ENCODE measurements at places on chromosomes 5 and 9.

- DNase-seq = no peak
Measured at GRCh38 chr5:96141749-96142148, 180.1 kb upstream of the ELL2 start.

GRCh38 chr5:17204133-17204489 is 13.3 kb upstream of the BASP1 start:
- no peak for DNase-seq

GRCh38 chr5:14574891-14575508 is 6.6 kb upstream of the OTULINL start:
- no peak for DNase-seq

- DNase-seq = no peak
Measured at GRCh38 chr5:2207416-2208238, 324.9 kb upstream of the IRX4 start.

- DNase-seq = no peak
Measured at GRCh38 chr5:28296254-28297013, 1258.0 kb upstream of the CDH9 start.

DNA sequence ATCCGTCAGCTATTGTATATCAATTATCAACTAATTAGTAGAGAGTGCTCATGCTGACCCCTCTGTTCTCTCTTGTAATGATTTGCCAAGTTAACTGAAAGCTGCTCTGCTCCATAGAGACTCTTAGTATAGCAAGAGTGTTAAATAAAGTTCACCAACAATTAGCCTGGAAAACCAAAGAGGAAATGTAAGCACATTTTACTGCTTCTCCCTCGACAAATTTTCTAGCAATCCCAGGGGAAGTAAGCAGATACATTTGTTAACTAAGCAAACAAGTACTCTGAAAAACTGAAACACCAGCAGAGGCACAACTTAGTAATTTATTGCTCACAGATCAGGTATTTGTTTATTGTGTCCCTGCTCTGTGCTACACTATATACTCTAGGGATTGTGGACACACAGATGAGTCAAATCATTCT is 162.2 kb downstream of the GLIS3 start:
- no peak for DNase-seq

DNA sequence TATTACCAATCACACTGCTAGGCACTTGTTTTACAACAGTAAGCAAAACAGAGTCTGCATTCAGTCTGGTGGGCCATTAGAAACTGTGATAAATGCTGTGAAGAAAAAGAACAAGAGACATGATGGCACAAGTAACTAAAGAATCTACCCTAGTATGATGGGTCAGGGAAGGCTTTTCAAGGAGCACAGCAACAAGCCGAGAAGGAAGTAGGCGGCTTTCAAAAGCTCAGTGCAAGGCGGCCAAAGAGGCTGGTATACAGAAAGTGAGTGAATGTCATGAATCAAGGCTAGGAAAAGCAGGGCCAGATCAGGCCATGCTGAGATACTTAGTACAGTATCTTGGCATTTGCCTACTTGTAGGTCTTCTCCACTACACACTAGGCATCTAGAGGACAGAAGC is 76.4 kb downstream of the ECPAS start:
- DNase-seq = no peak

GRCh38 chr5:36944607-36945225 is 68.1 kb downstream of the NIPBL start:
- DNase-seq = no peak

DNA sequence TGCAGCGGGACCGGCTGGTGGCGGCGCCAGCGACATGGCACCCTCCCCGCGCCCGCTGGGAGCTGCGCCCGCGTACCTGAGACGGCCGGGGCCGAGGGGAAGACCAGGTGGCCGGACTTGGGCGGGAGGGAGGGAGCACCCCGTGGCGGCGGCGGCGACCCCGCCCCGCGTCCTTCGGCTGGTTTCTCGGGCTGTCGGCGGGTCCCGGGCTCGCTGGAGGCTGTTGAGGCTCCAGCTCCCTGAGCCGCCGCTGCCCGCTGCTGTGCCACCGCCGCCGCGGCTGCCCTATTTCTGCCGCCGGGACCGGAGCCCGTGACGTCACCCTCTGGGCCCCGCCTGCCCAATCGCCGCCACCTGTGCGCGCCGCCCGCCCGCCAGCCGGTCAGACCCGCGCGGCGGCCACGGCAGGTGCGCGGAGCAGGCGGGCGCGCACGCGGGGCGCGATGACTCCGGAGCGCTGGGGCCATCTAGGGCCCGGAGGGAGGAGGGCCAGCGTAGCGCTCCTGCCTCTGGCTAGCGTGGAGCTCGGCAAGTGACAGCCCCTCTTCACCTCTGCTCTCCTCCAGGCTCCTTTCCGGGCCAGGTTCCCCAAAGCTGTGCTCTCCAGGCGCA is at the start of gene FSTL4:
Gene FSTL4 (minus strand): TSS at position 293 of the 612 bp plus-strand sequence.
- no peak for DNase-seq

Measured in activated CD8-positive, alpha-beta memory T cell treated with anti-CD3 and anti-CD28 coated beads for 1 hour (primary cell).